ENCODE measurements at places on chromosomes 6 and 20.

DNA sequence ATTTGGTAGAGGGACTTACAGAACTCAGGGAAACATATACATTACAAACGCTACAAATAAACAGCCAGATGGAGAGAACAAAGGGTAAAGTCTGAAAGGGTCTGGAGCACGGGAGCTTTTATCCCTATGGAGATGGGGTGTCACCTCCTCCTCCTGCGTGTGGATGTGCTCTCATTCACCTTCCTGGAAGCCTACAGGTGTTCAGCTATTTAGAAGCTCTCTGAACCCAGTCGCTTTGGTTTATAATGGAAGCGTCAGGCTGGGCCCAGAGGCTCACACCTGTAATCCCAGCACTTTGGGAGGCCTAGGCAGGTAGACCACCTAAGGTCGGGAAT, 17.7 kb upstream of the ITCH start:
- no peak for DNase-seq

DNA sequence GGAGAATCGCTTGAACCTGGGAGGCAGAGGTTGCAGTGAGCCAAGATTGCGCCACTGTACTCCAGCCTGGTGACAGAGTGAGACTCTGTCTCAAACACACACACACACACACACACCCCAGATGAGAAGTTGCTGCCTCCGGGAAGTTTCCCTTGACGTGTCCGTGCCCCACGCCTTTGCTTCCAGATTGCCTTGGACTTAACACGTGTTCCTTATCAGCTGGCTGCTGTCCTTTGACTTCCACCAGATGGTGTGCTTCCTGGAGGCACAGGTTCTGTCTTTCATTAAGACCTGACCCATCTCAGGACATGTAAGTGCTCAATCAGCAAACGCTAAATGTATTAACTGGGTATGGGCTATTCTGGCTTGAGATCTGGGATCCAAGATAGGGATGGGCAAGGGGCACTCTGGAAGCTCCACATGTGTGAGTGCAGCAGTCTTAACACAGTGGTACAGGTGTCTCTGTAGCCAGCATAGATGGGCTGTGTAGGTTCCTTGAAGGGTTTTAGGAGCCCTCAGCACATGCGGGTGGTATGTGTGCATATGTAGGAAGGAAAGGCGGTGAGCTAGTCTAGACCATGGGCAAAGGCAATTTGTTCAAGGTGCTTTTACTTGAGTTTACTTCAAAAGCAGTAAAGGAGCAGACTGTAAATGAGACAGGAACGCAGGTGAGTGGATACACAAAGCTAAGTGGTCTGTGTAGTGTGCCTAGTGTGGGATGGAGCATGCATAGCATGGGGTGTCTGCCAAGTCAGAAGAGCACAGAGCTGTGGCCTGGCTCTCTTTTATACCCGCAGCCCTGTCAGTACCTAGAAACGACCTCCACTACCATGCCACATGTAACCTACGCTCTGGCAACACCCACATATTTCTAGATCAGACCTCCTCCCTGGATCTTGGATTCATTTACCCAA, 11.6 kb downstream of the PIGT start:
- DNase-seq, result no peak

GRCh38 chr20:59828125-59829053, 105.0 kb downstream of the SYCP2 start:
- no peak for DNase-seq

DNA sequence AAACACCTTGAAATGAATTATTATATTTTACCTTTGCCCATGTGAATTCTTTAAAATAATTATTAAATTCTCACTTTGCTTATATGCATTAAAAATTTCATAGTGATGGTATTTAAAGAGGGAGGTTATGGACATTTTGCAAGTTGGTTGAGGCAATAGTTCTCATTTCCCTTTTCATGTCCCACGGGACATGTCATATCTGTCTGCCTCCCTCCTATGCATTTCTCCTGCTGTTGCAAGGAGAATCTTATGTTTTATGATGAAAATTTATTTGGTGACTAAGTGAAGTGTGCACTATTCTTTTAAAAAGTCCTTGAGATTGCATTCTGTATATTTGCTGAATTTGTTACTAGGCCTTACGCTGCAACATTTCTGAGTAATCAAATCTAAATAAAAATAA, 67.2 kb downstream of the UTRN start:
- DNase-seq, result no peak

- no peak for DNase-seq
Measured at GRCh38 chr6:25732468-25733198, 21.9 kb upstream of the SLC17A4 start.
